DMS53 (cell line): ENCODE measurements at places on chromosomes 7 and 10.
A peak's percentile ranks its signal among the peaks of the same experiment; 100 is the strongest.

DNA sequence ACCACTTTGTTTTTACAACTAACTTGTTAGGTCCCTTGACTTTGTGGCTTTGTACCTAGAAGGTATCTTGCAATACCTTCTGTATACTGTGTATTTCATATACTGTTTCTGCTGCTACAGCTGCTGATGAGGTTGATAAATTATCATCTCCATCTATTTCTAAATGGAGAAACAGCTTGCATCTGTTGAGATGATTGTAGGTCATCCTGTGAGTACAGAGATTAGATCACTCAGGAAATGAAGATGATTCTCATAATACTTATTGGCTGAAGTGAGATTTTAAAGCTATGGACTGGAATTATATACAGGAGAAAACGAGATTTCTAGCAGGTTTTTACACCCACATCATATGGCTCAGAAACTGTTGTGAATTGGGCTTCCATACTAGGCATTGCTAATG, 280.5 kb downstream of the KCND2 start:
- DNase-seq = no peak

GRCh38 chr10:46237815-46238510, 48.8 kb upstream of the ANTXRL start:
- no peak for DNase-seq

- no peak for DNase-seq
Observed at GRCh38 chr10:45144326-45145070, 143.8 kb downstream of the ZNF22 start.

DNA sequence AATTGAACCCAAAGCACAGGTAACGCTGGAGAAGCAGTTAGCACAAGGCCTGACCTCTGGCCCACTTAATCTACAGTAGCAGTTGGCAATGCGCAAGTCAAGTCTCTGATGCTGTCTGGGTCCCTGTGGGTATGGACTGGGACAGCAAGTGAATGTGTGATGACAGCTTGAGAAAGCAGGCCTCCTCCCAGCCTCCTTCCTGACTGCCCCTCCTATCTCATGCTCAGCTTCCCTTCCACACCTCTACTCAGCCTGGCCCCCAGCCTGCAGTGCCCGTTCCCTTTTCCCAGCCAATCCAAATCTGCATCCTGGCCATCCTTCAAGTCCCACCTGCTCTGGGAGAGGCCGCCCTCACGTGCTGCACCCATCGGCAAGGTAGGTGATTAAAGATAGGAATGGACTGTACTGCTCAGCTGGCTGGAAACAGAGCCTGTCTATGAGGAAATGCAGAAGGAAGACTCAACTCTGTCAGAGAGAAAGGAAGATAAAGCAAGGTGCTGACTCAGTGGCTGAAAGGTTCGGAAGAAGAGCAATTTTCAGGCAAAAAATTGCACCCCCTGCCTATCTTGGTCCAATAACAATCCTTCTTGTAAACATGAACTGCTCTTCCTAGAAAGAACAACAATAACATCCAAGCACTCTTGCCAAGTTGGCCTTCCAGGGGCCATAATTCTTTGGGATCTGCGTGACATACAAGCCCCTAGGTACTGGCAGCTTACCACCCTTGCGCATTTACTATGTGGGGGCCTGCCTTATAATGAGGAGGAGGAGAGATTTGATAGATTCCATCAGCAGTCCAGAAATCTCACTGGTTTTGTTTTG, 16.6 kb upstream of the FGFR2 start:
- DNase-seq = no peak

DNA sequence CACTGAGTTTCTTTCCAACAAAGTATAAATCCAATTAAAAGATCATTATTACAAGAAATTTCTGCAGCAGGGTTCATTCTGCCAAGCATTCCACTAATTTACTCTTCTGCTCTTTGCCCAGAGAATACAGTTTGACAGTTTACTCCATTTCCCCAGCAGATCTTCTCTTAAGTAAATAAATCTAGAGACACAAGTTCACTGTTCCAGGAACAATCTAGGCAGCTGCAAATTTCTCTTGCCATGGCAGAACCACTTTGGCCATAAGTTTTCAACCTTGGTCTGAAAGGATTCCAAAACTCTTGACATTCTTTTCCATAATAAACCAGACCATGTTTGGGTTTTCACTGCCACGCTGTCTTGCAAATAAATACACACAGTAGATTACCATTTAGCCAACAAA, 11.5 kb downstream of the RGS10 start:
- no peak for DNase-seq

DNA sequence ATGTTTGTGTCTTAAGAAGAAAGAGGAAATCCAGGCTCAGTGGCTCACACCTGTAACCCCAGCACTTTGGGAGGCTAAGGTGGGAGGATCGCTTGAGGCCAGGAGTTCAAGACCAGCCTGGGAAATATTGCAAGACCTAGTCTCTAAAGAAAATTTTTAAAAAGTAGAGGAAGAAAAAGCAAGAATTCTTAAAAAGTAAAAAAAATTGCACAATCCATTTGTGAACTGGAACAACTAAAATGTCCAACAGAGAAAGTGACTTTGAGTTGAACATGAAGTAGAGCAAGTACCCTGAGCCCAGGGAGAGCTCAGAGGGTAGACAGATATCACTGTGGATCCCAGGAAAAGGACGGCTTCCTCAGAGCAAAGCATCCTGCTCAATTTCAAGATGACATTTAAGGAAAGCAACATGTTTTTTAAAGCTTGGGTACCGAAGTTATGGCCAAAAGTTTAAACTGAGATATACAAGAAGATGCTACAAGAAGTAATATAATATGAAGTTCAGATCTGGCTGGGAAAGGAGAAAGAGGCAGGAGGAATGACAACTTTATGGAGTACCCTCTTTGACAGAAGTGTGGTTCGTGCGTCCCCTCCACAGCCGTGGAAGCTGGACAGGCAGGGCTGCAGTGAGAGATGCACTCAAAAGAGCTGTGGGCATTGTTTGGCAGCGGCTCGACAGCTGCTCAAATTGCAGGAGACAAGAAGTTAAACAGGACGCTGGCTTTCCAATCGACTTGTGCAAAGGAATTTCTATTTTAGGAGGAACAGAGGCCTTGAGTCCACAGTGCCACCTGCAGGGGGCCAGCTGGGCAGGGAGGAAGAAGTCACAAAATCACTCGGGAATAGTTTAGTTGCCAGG, 201.3 kb downstream of the JCAD start:
- DNase-seq = peak; percentile 79

DNA sequence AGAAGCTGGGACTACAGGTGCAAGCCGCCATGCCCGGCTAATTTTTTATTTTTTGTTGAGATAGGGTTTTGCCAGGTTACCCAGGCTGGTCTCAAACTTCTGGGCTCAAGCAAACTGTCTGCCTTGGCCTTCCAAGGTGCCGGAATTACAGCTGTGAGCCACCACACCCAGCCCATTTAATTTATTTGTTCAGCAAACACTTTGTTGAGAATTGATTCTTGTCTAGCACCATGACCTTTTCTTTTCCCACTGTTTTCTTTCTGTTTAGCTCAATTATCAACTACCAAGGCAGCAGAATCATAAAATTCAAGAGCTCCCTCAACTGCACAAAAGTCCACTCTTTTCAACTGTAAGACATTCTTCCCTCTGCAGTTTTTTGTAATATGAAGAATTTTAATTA, 47.8 kb upstream of the PARD3 start:
- DNase-seq = peak; percentile 12

DNA sequence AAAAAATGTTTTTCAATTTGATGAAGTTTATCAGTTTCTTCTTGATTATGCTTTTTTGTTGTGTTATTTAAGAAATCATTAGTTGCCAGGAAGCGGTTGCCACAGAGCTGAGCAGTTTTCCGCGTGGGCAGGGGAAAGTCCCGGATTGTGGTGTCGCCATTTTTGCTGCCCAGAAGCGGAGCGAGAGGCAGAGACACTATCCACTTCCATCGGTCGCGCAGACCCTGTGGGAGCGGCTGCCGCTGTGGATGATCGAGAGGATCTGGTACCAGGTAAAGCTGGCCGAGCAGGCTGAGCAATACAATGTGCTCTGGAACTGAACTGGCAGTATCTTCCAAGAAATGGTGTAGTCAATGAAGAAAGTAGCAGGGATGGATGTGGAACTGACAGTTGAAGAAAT, 119.8 kb downstream of the ZNF736 start:
- DNase-seq = peak; percentile 18

DNA sequence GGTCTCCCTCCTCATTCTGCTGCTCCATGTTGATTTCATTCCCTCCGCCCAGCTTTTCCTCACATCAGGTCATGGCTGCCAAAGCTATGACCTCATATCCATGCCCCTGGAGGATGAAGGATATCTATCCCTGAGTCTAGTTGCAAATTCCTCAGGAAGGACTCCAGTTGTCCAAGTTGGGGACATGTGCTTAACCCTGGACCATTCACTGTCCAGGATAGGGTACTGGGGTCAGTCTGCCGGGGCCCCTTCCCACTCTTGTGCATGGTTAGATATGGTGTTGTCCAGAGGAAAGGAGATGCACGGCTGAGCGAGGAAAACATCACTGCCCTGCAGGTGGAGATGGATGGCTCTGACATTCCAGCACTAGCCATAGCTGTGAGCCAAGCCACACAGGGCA, 51.9 kb upstream of the COMTD1 start:
- DNase-seq = no peak

- DNase-seq = no peak
Observed at GRCh38 chr7:137993395-137993743, 8.5 kb downstream of the CREB3L2 start.
